ENCODE measurements at places on chromosomes 16 and 17.

GRCh38 chr16:53872248-53873221 is 168.6 kb downstream of the FTO start:
- DNase-seq: peak; percentile 83

GRCh38 chr17:65514541-65514940 is 46.9 kb downstream of the AXIN2 start:
- DNase-seq: peak; percentile 84

DNA sequence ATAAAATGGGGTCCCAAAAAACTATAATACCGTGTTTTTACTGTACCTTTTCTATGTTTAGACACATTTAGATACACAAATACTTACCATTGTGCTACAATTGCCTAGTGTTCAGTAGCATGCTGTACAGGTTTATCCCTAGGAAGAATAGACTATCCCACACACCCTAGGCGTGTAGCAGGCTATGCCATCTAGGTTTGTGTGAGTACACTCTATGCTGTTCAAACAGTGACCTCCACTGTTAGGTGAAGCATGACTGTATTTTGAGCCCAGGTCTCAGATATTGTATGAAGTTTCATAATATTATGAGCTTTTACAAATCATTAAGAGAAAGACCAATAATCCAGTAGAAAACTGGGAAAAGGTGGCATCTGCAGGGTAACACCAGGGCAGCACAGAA is 23.6 kb downstream of the MILR1 start:
- no peak for DNase-seq

DNA sequence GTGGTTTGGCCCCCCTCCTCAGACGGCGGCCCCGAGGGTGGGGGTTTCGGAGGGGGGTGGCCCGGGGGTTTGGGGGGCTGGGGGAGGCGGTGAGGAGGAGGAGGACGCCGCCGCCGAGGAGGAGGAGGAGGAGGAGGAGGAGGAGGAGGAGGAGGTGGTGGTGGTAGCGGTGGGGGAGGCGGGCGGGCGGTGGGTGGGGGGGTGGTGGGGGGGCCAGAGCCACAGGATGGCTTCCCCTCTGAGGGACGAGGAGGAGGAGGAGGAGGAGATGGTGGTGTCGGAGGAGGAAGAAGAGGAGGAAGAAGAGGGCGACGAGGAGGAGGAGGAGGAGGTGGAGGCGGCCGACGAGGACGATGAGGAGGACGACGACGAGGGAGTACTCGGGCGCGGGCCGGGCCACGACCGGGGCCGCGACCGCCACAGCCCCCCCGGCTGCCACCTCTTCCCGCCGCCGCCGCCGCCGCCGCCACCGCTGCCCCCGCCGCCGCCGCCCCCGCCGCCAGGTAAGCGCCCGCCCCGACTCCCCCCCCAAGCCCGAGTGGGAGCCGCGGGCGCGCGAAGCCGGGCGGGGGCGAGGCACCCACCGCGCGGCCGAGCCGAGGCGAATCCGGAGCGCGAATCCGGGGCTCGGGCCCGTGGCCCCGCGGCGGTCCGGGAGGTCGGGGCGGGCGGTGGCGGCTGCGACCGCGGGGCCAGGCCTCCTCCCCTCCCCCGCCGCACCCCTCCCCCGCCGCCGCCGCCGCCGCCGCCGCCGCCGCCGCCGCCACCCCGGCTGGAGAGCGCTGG is 3.8 kb upstream of the CHD3 start:
- no peak for DNase-seq

- no peak for DNase-seq
These were observed 103.1 kb downstream of the AATF start for GRCh38 chr17:37051833-37052232.

DNA sequence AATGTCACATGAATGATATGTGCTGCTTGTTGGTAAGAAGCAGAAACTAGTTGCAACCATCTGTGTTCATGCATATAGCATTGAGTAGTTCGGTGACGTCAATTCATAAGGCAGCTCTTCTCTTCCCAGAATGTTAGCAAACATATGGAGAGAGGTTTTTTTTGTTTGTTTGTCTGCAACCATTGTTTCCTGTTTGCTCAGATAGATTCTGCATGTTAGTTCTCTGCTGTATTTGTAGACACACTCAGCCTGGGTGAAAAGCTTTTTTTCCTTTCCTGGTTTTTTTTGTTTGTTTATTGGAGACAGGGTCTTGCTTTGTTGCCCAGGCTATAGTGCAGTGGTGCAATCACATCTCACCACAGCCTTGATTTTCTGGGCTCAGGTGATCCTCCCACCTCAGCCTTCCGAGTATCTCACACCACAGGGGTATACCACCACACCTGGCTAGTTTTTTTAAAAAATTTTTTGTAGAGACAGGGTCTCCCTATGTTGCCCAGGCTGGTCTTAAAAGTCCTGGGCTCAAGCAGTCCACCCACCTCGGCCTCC is 16.7 kb downstream of the WSB1 start:
- DNase-seq: no peak

DNA sequence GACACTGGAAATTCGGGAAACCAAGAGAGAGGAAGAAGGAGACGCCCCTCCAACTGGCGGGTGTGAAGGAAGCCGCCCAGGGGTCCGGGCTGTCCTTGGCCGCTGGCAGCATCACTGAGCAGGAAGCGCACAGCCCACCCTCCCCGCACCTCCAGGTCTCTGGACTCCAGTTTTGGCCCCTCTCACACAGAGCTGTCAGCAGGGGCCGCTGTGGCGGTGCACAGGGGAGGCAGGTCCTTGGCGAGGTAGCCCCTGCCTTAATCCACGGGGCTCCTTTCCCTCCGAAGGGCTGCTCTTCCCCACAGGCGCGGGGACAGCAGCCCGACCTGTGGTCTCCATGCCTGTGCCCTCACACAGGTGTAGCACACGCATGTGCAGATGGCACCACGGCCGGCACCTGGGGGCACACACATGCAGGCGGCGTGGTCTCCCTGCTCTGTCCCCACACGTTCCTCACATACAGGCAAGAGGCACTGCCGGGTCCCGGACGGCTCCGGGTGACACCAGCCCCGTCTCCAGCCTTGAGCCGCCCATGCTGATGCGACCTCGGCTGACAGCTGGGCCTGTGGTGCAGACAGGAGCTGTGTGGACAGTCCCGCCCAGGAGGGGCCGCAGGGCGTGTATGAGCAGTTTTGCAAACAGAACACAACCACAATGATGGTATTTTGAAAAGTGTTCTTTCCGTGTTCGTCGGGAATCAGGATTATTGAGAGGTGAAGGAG is 26.6 kb upstream of the CHMP6 start:
- DNase-seq: no peak

DNA sequence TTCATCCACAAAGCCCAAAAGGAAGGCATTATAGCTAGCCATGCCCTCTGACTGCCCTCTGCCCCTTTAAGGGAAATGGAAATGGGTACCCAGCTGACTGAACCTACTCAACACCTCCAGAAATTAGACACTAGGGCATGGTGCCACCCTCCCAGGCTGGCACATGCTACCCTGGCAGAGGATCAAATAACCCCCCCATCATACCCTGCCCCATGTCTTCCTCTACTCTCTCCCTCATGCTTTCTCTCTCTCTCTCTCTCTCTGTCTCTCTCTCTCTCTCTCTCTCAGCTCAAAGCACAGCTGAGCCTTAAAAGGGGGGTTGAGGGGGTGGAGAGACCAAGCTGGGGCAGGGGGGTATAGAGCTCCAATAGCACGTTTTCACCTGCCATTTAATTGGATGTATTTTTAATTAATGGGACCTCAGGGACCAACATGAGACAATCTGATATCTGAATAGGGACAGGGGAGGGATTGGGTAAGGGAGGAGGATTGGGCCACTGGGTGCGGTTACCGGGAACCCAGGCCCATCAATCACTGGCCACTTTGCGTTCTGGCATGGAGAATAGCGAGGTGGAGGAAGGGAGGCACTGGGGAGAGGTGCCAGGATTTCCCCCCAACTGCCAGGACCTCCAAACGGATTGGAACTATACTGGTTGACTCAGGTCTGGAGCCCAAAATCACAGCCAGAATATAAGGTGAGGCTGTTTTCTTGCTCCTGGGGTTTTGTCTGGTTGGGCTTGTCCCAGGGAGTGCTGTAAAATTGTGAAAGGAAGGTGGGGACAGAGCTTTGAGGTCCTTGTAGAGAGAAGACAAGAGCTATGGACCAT is 57.8 kb downstream of the NEUROD2 start:
- DNase-seq: no peak

GRCh38 chr17:66531851-66532295 is 229.5 kb downstream of the PRKCA start:
- no peak for DNase-seq

- DNase-seq: no peak
These were observed 25.1 kb downstream of the GGA2 start for GRCh38 chr16:23485257-23485614.

DNA sequence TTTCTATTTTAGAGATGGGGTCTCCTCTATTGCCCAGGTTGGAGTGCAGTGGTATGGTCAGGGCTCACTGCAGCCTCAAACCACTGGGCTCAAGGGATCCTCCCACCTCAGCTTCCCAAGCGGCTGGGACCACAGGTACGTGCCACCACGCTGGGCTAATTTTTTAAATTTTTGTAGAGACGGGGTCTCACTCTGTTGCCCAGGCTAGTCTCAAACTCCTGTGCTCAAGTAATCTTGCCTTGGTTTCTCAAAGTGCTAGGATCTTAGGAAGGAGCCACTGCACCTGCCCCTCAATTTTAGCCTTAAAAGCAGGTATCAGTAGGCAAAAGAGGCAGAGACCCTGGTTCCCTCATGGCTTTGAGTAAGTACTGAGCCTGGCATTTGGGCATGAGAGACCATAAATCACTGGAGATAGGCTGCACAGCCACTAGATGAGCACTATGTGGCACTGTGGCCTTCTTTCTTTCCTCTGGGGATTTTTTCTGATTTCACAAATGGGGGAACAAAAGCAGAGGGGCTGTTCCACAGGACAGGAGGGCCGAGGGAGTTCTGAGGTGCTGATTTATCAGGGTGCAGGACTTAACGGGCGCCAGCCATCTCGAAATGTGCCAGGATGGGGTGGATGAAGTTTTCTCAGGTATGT is 82.2 kb downstream of the PLXDC1 start:
- DNase-seq: peak; percentile 71

DNA sequence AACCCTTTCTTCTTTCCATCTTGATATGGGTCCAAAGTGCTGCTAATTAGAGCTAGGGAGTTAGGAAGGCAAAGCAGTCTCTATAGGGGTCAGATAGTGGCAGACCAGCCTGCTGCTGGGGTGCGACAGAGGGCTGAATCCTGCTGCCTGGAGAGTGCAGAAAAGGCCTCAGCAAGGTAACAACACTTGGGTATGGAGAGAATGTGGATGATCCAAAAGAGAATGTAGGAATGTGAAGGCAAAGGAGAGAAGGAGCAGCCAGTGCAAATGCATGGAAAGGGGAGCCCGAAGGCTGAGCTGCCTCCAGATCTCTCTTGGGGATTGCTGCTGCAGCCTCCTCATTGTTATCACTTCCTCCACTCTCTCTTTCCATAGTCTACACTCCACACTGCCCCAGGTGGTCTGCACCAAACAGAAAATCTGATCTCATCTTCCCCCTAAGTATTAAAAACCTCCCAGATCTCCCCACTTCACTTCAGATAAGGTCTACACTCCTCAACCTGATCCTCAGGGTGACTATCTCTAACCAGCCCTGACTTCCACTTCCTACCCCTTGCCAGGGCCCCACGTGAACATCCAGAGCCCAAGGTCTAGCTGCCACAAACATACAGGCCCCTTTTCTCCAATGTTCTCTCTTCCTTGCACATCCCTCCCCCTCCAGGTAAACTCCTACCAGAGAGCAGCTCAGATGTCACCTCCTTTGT is 28.8 kb downstream of the TOM1L2 start:
- no peak for DNase-seq

- DNase-seq: peak; percentile 65
These were observed 54.0 kb upstream of the ZNF750 start for GRCh38 chr17:82893779-82894178.

GRCh38 chr16:2480948-2481347 is 6.0 kb downstream of the TBC1D24 start:
- no peak for DNase-seq

DNA sequence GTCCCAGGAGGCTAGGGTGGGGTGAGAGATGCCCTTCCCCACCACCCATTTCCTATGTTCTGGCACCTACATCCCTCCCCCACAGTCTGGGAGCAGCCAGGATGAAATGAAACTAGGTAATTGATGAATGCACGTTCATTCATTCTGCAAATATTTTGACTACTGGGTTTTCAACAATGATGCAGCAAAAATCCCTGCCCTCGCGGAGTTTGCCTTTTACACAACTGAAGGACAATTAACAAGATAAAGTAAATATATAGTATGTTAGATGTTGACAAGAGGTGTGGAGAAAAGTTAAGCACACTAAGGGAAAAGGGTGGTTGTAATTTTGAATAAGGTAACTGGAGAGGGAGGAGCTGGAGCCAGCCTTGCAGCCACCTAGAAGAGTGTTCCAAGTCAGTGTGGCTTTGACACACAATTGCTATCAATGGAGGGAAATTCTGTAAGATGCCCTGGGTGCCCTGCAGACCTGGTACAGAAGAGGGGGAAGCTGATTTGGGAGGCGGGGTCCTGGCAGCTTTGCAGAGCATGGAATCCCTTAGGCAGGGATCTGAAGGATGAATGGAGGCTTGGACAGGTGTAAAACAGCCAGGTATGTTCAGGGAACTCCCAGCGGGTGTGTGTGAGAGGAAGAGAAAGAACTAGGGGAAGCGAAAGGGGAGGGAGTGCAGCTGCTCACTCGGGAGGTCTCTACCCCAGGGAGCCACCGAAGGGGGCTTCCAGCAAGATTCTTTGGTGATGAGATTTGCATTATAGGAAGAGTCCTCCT is 2.5 kb downstream of the TMEM92 start:
- DNase-seq: no peak

- DNase-seq: no peak
These were observed 19.9 kb upstream of the OSGIN1 start for GRCh38 chr16:83932955-83933673.

GRCh38 chr17:74959826-74960515 is 12.6 kb downstream of the HID1 start:
- DNase-seq: peak; percentile 53

DNA sequence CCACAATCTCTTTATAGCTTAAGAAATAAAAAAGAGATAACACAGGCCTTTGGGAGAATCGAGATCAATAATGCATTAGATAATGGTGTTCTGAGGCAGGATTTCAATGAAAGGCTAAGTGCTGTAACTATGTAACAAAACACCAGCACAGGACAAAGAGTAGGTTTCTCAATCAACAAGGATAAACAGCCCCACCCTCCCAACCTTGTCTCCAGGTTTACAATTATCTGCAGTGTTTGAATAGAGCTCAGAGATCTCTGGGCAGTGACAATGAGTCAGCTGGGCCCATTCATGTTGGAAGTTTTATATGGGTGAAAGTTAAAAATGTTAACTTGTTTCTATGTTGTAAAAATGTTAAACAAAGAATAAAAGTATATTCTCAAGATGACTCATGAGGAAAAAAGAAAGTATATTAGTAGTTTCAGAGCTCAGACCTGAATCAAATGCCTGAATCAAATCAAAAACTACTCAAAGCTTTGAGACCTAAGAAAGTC is 17.0 kb upstream of the KRT20 start:
- DNase-seq: peak; percentile 26

Measured in AG08395 (cell line).